ENCODE measurements at places on chromosomes 5 and 9.
A peak's percentile ranks its signal among the peaks of the same experiment; 100 is the strongest.

DNA sequence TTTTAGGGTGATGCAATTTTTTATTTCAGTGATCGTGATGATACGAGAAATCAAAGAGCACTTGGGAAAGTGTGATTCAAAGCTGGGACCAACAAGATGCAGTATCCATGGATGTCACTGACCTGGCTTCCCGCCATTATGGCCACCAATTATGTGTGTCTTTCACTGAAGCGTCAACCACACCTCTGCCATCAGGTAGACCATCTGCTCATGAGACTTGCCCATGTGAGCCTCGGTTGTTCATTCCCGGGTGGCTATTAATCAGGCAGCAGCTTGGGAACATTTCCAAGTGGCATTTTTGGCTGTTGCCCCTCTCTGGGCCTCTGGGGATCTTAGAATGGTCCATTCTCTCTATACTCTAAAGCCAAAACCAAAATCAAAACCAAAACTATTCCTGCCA lies 436.0 kb upstream of the ADAMTSL1 start:
- no peak for DNase-seq

- DNase-seq, result peak; percentile 87
These were observed 45.5 kb downstream of the RXRA start for GRCh38 chr9:134371731-134372130.

- no peak for DNase-seq
These were observed 272.5 kb downstream of the SYK start for GRCh38 chr9:91073811-91074771.

GRCh38 chr5:125150041-125150669 lies 403.7 kb upstream of the ZNF608 start:
- DNase-seq, result no peak

DNA sequence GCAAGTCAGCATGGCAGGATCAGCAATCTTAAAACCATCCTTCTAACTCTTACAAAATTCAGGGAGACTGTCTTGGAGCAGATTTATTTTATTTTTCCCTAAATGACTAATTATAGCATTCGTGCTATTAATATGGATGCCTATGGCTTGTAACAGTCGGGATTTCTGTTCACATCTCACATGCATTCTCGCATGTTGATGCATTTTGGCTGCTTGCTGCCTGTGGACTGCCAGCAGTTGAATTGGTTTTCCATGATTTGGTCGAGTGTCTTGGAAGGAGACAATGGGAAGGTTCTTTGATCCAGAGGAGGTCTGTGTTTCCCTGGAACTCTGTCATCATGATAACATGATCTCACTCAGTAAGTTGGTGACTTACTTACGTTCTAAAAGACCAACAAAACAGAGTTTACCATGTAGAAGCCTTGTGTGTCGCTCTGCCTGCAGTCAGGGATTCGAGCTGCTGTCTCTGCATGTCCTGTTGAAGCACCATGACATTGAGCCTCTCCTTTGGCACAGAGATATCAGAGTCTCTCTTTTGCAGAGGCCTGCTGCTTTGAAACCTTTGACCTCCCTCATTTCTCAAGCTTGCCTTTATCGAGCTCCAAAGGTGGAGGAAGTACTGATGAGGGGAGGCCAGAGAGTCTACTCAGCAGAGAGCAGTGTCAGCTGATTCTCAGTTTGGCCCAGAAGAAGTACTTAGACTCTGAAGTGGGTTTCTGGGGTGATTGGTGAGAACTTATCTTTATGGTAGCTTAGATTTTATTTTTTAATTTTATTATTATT lies 82.4 kb downstream of the ARHGAP26 start:
- no peak for DNase-seq

DNA sequence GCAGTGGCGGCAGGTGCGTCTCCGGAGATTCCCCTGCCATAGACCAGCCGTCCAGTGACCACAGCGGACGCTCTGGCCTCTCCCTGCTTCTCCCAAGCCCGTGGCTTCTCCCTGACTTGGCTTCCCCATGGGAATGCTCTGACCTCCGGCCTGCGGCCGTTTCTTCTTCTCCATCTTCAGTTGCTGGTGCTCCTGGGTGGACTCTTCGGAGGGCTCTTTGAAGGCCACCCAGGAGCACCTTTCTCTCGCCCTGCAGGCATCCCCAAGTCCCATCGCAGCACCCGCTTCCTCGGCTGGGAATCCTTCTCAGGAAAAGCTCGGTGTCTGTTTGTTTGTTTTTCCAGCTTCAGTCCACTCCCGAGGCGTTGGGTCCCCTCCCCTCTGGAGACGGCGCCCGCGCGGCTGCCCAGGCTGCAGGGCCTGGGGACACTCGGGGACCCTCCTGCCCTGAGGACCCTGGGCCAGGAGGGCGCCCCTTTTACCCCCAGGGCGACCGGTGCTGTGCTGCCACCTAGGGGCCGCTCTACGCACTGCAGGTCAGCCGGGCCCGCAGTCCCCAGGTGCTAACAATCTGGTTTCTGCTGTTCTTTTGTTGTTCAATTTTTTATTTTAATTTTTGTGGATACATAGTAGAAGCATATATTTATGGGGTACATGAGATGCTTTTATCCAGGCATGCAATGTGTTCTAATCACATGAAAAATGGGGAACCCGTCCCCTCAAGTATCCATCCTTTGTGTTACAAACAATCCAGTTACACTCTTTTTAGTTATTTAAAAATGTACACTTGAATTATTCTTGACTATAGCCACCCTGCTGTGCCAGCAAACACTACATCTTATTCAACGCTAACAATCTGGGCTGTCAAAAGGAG lies 197.9 kb upstream of the ADAMTS16 start:
- no peak for DNase-seq

DNA sequence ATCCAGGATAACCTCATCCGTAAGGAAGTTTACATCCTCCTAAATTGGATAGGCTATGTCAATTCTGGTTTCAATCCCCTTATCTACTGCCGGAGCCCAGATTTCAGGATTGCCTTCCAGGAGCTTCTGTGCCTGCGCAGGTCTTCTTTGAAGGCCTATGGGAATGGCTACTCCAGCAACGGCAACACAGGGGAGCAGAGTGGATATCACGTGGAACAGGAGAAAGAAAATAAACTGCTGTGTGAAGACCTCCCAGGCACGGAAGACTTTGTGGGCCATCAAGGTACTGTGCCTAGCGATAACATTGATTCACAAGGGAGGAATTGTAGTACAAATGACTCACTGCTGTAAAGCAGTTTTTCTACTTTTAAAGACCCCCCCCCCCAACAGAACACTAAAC lies 1.3 kb downstream of the ADRB2 start:
- DNase-seq, result no peak

DNA sequence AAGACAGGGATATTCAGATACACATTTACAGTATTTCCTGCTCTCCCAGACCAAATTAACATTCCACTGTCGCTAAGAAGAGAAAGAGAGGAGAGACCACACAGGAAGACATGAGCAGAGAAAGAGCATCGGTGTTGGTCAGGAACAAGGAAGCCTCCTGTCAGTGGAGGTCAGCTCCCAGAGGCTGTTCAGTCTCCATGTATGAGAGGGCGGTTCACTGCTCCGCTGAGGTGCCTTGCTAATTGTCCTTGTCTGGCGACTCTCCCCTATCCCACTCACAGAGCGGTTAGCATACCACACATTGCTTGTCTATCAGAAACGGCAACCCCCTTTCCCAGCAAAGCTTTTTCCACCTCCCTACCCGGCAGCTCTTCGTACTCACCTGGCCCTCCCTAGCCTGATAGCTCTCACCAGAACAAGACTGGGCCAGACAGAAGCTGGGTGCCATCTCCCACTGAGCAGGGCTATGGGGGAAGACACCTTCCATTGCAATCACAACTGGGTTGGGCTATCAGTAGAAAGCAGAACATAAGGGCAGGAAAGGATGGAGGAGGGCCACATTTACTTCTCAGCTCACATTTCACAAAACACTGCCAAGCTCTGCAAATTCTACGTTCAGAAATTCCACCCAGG lies 58.6 kb upstream of the LMNB1 start:
- no peak for DNase-seq

DNA sequence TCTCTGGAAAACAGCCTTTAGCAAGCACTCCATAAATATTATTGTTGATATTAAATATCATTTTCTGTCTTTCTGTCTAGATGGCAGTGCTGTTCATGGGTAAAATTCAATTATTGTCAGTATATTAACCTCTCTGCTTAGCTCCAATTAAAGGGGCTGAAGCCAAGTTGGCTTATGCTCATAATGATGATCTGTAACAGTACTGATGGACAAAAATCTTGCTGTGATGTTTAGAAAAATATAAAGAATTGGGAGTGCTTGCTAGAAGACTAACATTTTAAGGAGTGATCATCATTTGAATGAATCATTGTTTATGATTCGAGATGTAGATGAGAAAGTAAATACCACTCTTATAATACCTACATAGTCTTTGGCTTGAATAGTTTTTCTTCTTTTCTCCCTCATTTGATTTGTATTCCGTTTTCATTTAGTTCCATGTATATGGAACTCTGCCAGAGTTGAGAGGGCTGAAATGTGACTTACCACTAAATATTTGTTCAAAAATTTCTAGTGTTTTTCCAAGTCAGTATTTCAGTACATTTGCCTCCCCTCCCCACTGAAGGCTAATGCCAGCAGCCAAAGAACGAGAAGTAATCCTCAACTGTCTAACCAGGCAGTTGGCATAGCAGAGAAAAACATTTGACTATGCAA lies 538.3 kb downstream of the CSNK1G3 start:
- DNase-seq, result no peak
